ENCODE measurements at places on chromosomes 11 and 22.
A peak's percentile ranks its signal among the peaks of the same experiment; 100 is the strongest.

DNA sequence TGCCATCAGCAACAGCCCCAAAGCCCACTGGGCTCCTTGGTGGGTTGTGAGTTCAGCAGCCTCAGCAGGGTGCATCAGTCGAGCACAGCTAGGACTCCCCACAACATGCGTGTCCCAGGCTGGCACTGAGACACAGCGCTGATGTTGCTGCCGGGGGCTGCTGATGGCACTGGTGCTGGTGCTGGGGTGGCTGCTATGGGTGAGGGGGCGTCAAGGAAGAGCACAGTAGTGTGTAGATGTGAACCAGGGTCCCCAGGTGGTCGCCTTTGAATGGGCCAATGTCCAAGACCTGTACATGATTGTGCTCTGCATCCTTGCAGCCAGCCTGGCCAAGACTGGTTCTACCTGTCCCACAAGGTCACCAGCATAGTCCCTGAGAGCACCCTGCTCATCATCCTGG lies 121.3 kb upstream of the SERPIND1 start:
- H3K27ac ChIP-seq, result no peak overlapping the region
- peaks cover 8% of the 10 kb centered on the region for H3K27me3 ChIP-seq
- no peaks in the 10 kb centered on the region for H3K36me3 ChIP-seq
- H3K4me3 ChIP-seq, result no peak overlapping the region
- no peaks in the 10 kb centered on the region for H3K4me1 ChIP-seq
- no peak for DNase-seq

DNA sequence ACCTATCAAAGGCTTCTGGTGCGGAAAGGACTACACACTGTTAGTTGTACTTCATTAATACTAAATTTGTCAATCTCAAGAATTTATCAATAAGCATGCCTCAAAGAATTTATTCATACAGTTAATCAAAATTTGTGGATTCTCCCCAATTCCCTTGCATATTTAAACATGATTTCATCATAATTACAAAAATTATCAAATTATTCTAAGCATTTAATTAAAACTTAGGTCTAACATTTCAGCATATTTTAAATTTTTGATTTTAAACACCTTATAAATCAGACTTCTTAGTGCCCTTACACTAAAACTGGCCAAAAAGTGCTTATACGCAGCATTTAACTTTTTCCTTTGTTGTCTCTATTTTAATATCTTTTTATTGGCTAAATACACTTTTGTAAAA lies 13.8 kb upstream of the SERPIND1 start:
- H3K4me3 ChIP-seq, result no peak overlapping the region
- DNase-seq, result no peak
- H3K27me3 ChIP-seq, result no peaks in the 10 kb centered on the region
- H3K4me1 ChIP-seq, result peaks cover 10% of the 10 kb centered on the region
- no peak overlapping the region for H3K27ac ChIP-seq

DNA sequence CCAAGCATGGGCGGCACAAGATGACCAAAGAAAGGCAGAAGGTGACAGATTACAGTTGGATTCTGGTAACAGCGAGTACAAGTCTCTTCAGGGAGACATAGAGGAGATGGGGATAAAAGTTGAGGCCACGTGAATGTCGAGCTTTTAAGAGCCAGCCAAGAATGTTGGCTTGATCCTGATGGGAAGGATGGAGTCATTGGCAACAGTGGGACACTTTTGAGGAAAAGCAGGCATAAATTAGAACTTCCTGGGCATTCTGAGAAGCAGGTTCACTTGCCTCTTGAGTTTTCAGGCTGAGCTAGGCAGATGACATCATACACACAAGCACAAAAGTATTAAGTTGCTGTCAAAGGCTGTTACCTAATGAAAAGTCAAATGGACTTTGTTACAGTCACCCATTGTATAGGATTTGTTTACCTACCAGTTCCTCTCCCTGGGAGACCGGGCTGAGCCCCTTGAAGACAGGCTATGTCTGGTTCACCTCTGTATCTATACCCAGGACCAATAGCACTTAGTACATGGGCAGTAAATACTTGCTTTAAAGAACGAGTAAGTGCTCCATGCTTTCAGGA lies 41.1 kb downstream of the TNRC6B start:
- no peak overlapping the region for H3K4me3 ChIP-seq
- peak overlapping the region; percentile 70 for H3K27ac ChIP-seq
- peaks cover 9% of the 10 kb centered on the region for H3K36me3 ChIP-seq
- no peaks in the 10 kb centered on the region for H3K27me3 ChIP-seq
- no peak for DNase-seq
- peaks cover 75% of the 10 kb centered on the region for H3K4me1 ChIP-seq

DNA sequence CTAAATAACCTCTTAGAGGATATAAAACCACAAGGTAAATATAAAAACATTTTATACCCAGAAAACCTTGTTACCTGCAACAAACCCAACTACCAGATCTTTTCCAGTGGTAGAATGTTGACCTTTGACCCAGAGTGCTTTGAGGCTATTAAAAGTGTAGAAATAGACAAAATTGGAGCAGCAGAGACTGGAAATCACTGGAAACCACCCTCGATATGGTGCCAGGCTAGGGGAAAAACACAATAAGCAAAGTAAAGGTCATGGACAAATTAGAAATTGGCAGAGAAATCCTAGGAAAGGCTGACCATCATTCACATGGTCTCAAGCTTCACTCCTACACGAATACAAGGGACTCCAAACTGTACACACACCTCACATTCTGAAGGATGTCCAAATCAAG lies 26.7 kb downstream of the SLC25A17 start:
- H3K4me3 ChIP-seq, result no peak overlapping the region
- H3K4me1 ChIP-seq, result peaks cover 6% of the 10 kb centered on the region
- peaks cover 42% of the 10 kb centered on the region for H3K36me3 ChIP-seq
- no peak for DNase-seq
- H3K27me3 ChIP-seq, result no peaks in the 10 kb centered on the region

DNA sequence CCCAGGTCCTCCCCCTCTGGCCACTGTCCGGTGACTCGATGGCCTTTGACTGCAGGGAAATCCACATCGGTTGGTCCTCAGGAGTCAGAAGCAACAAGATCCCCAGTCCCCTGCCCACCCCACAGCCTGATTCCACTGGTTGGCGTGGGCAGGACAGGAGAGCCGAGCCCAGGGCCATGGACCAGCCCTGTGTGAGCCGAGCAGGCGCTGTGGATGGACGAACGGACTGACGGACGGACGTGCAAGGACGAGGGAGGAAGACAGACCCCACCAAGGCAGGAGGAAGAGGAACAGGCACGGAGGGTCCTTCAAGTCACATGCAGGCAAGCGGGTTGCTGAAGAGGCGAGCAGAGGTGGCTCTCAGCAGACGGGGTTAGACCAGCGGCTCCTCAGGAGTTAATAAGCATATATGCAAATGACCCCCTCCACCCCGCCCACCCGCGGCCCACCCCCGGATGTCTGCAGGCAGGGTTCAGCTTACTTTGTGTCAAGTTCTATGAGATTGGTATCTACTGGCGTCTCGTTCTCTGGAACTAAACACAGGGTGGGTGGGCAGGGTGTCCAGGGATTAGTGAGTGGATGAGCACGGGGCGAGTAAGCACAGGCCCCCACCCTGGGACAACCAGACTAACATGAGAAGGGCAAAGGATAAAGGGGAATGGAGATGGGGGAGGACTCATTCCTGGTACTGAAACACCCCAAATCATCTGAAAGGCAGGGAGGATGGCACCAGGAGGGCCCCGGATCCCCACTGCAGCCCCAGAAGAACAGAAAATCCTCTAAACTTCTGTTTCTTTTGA lies 26.8 kb downstream of the TPBGL start:
- peaks cover 26% of the 10 kb centered on the region for H3K4me1 ChIP-seq
- no peaks in the 10 kb centered on the region for H3K36me3 ChIP-seq
- no peak overlapping the region for H3K4me3 ChIP-seq
- no peak overlapping the region for H3K27ac ChIP-seq
- DNase-seq, result no peak

DNA sequence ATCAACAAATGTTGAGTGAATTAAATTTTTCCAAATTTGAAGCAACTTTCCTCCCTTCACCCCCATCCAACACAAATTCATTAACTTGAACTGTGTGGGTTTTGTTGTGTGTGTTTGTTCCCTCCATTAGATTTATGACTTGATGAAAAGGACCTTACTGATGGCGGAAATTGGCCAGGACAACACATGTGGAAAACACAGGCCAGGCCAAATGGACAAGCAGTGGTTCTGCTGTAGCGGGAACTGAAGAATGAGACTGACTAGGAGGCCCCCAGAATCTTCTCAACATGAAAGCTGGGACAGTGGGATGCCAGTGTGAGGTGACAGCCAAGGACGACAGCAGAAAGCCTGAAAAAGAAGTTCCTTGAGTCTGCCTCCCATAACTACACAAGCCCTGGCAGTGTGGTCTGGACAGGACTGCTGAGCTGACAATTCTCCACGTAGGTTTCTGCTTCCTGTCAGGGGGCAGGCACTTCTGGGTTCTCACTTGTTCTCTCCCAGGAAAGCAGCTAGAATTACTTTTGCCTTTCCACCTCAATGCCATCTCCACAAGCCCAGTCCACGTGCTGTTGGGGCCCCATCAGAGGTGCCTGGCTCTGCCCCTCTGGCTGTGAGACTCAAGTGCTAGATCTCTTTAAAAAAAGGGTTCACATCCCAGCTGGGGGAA lies 94.3 kb downstream of the ETS1 start:
- H3K4me1 ChIP-seq, result peaks cover 75% of the 10 kb centered on the region
- no peak for DNase-seq
- H3K36me3 ChIP-seq, result peaks cover 59% of the 10 kb centered on the region
- no peaks in the 10 kb centered on the region for H3K27me3 ChIP-seq

- H3K27me3 ChIP-seq, result no peaks in the 10 kb centered on the region
- H3K27ac ChIP-seq, result peak within 1 kb of the TSS; percentile 97
- peak within 1 kb of the TSS; percentile 94 for H3K4me3 ChIP-seq
- peak; percentile 92 for DNase-seq
These were observed at the start of gene EIF3F for GRCh38 chr11:7986768-7987559. EIF3F (plus strand) TSS chr11:7987337; CDS start chr11:7987353, 16 bp downstream.

GRCh38 chr11:128453444-128454336 lies 133.7 kb downstream of the ETS1 start:
- peak overlapping the region; percentile 0 for H3K4me3 ChIP-seq
- peaks cover 7% of the 10 kb centered on the region for H3K36me3 ChIP-seq
- H3K27ac ChIP-seq, result peak overlapping the region; percentile 0
- H3K4me1 ChIP-seq, result peaks cover 32% of the 10 kb centered on the region
- H3K27me3 ChIP-seq, result no peaks in the 10 kb centered on the region

DNA sequence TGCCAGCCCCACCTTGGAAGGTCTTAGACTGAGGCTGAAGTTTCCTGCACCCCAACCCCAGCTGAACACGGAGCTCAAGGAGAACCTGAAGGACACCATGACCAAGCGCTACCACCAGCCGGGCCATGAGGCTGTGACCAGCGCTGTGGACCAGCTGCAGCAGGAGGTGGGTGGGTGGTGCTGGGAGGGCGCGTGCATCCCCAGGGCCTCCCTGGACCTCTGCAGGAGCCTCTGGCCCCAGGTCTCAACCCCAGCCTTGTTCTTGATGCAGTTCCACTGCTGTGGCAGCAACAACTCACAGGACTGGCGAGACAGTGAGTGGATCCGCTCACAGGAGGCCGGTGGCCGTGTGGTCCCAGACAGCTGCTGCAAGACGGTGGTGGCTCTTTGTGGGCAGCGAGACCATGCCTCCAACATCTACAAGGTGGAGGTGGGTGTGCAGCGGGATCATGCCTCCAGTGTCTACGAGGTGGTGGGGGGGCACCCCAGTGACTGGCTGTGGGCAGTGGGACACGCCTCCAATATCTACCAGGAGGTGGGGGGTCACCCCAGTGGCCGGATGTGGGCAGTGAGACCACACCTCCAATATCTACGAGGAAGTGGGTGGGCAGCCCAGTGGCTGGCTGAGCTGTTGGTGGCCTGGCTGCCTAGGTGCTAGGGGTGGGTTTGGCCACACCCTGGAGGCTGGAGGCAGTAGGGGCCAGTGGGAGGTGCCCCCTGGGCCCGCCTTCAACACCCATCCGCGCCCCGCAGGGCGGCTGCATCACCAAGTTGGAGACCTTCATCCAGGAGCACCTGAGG lies 4.6 kb downstream of the CD151 start:
- H3K4me1 ChIP-seq, result peaks cover 57% of the 10 kb centered on the region
- no peak overlapping the region for H3K27ac ChIP-seq
- peaks cover 2% of the 10 kb centered on the region for H3K27me3 ChIP-seq
- H3K36me3 ChIP-seq, result peaks cover 45% of the 10 kb centered on the region
- no peak for DNase-seq

DNA sequence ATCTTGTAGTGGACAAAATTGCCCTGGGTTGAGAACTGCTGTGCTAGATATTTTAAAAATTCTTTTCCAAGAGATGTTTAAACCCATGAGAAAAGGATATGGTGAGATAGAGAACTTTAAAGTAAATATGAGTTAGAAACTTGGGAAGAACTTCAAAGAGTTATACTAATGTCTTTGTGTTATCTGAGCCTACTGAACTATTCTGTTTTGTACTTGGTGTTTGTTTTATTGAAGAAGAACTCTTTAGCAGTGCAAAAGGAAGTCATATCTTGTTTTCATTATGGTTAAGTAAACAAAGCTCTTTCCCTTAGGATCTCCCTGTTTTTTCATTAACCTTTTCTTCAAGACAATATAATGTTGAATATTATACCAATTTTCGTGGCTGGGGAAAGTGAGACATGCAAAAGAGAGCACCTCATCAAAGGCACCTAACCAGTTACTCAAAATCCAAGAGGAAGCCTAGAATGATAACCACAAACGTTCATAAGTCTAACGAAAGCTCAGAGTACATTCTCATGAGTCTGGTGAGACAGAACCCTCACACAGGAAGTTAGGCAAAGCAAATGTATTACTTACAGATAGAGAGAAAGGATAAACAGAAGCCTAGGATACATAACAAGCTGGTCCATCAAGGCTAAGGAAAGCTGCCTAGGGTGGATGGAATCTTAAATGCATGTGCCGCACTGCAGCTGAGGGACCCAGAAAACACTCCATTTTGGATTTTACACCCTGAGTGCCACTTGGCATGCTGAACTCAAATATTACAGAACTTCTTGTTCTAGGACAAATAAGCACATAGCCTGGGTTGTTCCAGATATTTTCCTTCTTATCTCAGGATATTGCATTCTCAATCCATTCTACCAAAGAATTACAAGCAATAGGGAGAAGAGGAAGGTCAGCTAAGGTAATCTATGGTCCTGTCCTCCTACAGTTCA lies 112.5 kb upstream of the ANO3 start:
- no peaks in the 10 kb centered on the region for H3K36me3 ChIP-seq
- H3K27ac ChIP-seq, result no peak overlapping the region
- no peak overlapping the region for H3K4me3 ChIP-seq
- H3K27me3 ChIP-seq, result peaks cover 4% of the 10 kb centered on the region
- no peak for DNase-seq

All from stimulated activated naive B cell treated with anti-CD40 and anti-IgM and Interleukin-4, amounts not matched to agents 10 μg/mL and 1 μg/mL and 100 μg/mL, for 72 hours (primary cell).